ENCODE measurements at places on chromosomes 13 and 19.
A peak's percentile ranks its signal among the peaks of the same experiment; 100 is the strongest.

GRCh38 chr13:95184317-95184716, 116.9 kb downstream of the ABCC4 start:
- no peak for DNase-seq

DNA sequence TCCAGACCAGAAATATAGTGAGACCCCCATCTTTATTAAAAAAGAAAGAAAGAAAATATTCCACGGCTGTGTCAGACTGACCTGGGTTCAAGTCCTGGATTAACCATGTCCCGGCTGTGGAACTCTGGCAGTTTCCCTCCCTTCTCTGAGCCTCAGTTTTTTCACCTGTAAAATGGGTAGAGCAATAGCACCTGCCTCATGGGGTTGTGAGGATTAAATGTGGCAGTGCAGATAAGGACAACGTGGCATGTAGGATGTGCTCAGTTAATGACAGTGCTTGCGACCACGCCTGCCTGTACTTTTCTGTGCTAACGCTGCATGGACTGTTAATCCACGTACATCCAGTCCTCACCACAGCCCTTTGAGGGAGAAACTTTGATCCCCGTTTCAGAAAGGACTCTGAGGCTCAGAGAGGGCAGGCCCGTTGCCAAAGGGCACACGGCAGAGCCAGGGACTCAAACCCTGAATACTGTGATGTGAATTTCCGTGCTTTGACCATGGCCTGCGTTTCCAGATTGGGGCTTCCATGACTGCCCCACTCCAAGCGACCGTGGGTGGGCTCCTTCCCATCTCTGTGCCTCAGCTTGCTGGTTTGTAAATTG, 16.1 kb downstream of the SBK2 start:
- no peak for DNase-seq

GRCh38 chr13:90201202-90201601, 1146.3 kb upstream of the MIR17HG start:
- no peak for DNase-seq

DNA sequence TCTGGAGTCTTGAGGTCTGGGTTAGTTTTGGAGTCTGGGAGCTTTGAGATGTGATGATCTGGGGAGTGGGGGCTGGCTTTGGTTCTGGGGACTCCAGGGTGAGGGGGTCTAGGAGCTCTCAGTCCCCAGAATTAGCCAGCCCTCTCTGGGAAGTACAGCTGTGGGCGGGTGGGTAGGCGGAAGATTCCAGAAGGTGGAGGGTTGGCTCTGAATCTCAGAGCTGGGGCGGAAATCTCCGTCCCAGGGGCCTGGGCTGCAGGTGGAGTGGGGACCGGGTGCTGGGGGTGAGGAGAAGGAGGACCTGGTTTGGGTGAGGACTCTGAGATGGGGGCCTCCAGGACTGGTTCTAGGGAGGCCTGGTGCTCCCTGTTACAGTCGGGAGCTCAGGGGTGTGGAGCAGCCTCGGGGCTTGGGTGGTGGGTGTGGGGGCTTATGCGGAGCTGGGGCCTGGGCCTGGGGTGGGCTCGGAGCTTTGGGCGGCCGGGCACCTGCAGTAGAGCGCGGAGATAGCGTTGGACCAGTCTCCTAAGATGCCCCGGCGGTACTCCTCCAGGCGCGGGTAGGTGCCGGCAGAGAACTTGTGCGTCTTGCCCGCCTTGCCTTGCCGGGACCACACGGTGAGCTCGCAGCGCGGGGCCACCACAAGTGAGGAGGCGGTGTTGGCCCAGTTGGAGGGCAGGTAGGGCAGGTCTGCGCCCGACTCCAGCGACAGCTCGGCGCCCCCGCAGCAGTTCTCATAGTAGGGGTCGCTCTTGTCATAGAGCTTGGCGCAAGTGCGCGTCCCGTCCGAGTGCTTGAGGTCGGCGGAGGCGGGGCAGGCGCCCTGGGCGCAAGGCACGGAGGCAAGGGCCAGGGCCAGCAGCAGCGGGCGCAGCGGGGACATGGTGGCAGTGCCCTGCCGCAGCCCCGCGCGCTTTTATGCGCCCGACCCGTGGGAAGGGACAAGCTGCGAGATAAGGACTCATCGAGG, at the start of gene SYCN:
Gene SYCN (minus strand): TSS at position 892 of the 970 bp plus-strand sequence. CDS start 9 bp downstream, at position 883.
- DNase-seq, result no peak

DNA sequence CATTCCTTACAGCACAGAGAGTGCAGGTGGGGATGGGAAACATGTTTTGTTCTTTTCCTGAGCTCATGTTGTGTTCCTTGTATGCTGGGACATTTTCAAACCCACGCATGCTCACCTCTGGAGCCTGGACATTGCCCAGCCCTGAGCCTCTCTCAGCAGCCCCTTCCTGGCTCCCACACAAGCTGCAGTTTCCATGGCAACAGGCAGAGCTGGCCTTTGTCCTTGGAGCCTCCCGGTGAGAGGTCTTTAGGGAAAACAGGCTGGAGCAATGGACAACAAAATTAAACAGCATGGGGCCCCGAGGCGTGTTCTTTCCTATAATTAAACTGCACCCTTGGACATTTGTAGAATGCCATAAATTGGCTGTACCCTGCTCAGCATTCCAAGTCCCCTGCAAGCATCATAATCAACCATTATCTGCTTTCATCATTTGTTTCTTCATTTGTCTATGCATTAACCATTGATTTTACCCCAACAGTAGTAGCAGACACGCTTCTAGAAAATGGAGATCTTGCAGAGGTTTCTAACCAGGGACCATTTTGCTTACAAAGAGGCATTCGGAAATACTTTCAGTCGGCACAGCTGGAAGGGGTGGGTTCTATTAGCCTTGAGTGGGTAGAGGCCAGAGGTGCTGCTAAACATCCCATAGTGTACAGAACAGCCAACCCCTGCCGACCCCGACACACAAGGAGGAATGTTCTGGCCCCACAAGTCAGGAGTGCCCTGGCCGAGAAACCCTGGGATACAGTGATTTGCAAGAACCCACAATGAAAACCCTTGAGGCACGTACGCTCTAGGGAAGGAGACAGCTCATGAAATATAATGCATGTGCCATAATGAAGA, 133.4 kb upstream of the PEG3 start:
- no peak for DNase-seq

- DNase-seq, result no peak
These were observed 46.6 kb downstream of the PIN1 start for GRCh38 chr19:9881720-9882119.

DNA sequence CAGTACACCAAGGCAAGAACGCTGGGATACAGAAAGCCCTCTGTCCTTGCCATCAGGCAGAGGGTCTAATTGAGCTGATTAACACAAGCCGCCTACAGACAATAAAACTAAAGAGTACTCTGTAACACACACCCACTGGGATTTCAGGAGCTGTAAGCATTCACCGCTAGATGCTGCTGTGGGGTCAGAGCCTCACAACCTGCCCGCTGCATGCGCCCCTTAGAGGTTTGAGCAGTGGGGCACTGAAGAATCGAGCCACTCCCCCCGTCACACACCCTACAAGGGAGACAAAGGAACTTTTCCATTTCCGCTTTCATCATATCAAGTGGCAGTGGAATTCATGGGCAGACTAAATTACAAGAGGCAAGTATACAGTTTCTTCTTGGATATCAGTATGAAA, 1080.6 kb downstream of the PCDH17 start:
- no peak for DNase-seq

- peak; percentile 56 for DNase-seq
These were observed 1.8 kb downstream of the PCDH17 start for GRCh38 chr13:57633141-57633949.

DNA sequence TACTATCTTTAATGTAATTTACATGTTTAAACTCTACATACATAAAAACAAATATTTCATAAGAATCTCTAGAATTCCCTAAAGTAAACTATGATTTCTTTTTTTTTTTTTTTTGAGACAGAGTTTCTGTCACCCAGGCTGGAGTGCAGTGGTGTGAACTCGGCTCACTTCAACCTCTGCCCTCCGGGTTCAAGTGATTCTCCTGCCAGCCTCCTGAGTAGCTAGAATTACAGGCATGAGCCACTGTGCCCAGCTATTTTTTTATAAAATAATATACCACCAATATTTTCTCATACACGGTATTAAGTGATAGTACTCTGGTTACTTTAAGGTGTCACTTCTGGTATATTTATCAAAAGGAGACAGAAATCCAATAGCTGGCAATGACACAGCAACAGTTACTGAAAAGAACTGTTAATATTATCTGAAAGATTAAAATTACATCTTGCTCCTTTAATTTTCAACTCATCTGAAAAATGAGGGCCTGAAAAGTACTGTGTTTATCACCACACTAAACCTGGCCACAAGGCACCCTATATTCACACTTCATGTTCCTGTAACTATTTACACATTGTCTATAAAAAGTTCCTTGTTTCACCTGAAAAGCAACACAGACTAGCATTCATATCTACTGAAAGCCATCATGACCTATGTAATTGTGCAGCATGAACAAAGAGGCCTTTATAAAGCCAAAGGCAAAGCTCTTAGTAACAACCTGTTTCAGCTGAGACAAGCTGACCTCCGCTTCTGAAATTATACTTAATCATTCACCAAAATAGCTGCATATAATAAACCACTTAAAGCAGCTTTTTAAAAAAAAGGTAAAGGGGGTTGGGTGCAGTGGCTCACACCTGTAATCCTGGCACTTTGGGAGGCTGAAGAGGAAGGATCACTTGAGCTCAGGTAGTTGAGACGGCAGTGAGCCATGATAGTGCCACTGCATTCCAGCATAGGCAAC, 106.1 kb downstream of the SLC25A15 start:
- no peak for DNase-seq

DNA sequence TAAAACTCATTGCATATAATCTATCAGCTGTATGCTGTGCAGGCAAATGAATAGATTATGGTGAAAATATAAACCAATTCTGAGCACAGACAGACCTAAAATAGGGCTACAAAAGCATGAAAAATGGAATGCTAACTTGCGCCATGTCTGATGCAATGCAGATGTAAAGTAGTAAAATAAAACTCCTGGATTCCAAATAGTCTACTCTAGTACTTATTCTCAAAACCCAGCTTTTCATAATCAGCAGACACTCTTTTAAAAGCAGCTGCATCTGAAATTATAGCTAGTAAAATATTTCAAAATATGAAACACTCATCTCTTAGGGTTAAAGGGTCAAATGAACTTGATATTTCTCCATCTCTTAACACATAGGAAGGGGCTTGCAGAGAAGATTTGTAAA, 4.7 kb upstream of the POMP start:
- no peak for DNase-seq

GRCh38 chr13:99435998-99436397, 65.3 kb upstream of the TM9SF2 start:
- no peak for DNase-seq

- no peak for DNase-seq
These were observed 9.2 kb upstream of the RASL11A start for GRCh38 chr13:27261396-27261795.

- DNase-seq, result no peak
These were observed 48.0 kb upstream of the ABCC4 start for GRCh38 chr13:95349267-95349666.

DNA sequence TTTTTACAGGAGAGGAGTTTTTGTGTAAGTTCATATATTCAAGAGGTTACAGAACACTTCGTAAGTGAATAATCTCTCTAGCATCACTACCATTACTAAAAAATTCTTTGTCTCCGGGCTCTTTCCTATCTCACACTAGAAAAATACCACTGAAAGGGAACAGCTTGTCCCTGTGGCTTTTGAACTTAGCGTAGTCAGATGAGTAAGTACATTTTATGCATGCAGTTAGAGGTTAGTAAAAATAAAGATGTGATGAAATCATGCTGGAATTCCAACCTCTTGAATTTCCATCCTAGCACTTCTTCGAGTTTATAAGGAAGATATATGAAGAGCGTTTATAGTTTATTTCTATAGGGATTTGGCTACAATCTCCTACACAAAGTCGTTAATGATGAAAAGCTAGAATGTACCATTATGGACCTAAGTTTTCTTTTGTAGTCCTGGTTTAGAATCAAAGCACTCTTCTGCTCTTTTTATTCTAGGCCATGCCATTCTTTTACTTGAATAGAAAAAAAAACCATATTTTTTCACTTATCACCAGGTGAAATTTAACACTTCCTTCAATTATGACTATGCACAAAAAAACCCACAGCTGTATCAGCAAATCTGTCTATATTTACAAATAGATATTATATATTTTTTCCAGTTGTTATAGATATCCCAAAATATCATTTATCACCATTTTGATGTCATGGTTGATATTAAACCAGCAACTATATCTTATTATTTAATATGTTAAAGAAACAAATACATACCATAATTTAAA, 139.9 kb upstream of the PCDH9 start:
- DNase-seq, result no peak

DNA sequence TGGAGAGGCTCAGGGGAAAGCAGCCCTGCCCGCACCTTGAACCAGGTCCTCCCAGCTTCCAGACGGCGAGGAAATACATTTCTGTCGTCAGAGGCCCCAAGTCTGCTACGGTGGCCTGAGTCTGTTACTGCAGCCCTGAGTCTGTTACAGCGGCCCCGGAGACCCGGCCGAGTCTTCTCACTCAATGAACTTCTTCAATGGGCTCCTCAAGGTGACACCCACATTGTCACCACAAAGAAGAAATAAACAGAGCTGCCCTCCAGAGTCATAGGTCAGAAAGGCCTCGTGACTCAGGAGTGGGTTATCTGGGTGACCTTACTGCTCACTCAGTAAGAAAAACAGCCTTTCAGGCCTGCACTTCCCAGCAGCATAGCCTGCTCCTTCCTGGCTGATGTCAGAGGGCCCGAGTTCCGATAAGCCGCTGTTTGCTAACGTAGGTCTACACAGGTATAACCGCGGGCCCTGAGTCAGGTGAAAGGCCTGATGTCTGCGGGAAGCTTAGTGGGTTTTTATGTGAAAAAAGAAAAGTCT, 66.9 kb upstream of the TM9SF2 start:
- no peak for DNase-seq

- no peak for DNase-seq
These were observed 4.6 kb downstream of the TM9SF2 start for GRCh38 chr13:99505814-99506269.

DNA sequence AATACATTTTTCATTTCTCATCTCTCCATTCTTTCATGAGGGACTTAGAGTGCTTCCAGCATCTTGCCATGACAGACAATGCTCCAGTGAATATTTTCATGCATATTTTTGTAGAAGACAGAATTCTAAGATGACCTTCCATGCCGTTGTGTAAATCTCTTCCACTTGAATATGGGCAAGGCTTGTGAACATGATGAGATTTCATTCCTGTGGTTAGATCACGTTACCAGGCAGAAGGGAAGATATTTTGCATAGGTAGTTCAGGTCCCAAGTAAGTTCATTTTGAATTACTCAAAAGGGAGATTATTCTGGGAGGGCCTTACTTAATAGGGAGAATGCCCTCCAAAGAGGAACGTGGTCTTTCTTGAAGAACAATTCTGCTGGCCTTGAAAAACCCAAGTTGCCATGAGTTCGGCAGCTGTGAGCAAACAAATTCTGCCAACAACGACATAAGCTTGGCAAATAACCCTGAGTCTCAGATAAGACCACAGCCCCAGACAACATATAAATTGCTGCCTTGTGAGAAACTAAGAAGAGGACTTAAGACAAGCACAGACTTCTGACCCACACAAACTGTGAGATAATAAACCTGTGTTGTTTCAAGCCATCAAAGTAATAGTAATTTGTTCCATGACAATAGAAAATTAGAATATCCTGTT, 400.5 kb upstream of the GPC6 start:
- peak; percentile 16 for DNase-seq

All from NCI-H510A treated with DMSO at 0.1 percent for 48 hours (cell line).